ENCODE measurements at places on chromosomes 3 and 15.
A peak's percentile ranks its signal among the peaks of the same experiment; 100 is the strongest.

DNA sequence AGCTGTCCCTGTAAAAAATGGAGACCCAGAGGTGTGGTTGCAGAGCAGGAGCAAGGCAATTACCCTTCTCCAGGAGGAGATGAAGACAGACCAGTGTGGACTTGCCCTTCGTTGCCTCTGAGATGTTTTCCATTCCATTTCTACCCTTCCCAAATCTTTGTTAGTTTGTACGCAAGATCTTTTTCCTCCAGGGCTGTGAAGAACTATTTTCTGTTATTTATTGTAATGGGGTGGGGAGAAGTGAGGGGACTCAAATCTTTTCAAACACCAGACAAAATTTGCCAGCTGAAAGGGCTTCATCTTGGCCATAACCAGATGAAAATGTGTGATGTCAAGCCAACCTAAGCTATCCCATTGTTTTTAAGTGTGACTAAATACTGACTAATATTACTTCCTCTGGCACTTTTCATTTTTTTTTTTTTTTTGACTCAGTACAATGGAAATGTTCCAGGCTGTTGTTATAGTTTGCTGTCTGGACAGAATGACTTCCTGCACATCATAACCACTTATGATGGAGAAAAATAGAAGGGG, 271.3 kb upstream of the TPRG1 start:
- DNase-seq: no peak

GRCh38 chr3:171811913-171812335, 1.6 kb upstream of the PLD1 start:
- DNase-seq: no peak

- DNase-seq: no peak
These were observed 214.5 kb downstream of the SLC9A9 start for GRCh38 chr3:143633816-143634215.

- DNase-seq: no peak
These were observed 408.0 kb downstream of the MECOM start for GRCh38 chr3:169255511-169255910.

DNA sequence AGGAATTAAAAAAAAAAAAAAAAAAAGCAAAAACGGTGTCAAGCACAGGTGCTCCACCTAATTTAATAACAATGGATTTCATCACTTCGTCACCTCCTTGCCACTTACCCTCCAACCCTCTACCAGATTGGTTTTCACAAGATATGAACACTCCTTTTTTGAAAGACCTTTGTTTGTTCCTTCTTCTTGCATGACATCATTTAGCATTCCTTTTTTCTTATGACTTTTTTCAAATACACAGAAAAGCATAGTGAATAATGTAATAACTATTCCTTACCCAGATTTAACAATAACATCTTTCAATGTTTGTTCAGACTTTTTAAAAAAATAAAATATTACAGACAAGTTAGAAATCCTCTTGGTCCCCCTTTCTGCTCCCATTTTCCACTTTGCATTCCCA, 16.3 kb downstream of the COL6A6 start:
- DNase-seq: no peak

- DNase-seq: peak; percentile 46
These were observed 4.9 kb downstream of the ISL2 start for GRCh38 chr15:76341366-76342057.

- DNase-seq: no peak
These were observed 15.4 kb upstream of the ZNF774 start for GRCh38 chr15:90336705-90337141.

- no peak for DNase-seq
These were observed 18.7 kb upstream of the TJP1 start for GRCh38 chr15:29840926-29841325.

DNA sequence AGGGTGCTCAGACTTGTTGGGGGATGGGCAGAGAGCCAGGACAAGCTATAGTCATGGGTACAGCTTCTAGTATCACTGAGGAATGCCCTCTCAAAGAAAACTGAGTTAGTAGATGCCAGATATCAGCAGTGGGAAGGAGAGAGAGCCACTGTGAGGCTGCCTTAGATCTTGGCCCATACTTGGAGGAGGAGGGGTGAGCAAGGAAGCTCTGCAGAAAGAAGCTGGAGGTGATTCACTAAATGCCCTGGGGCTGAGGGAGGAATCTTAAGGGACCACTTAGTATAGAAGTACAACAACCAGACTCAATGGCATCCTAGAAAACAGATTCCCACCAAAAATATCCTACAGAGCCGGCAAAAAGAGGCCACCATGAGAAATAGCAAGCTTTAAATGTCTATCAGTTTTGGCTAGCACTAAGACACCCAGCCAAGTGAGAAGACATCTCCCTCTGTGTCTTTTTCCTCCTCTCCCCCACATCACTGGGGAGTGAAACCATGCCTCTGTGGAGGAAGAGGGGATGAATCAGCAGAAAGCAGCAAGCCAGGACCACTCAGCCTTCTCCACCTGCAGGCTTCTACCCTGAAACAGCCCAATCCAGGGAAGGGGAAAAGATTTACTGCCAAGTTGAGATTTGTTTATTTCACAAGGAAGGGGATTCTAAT, 282.5 kb upstream of the STT3B start:
- DNase-seq: no peak

DNA sequence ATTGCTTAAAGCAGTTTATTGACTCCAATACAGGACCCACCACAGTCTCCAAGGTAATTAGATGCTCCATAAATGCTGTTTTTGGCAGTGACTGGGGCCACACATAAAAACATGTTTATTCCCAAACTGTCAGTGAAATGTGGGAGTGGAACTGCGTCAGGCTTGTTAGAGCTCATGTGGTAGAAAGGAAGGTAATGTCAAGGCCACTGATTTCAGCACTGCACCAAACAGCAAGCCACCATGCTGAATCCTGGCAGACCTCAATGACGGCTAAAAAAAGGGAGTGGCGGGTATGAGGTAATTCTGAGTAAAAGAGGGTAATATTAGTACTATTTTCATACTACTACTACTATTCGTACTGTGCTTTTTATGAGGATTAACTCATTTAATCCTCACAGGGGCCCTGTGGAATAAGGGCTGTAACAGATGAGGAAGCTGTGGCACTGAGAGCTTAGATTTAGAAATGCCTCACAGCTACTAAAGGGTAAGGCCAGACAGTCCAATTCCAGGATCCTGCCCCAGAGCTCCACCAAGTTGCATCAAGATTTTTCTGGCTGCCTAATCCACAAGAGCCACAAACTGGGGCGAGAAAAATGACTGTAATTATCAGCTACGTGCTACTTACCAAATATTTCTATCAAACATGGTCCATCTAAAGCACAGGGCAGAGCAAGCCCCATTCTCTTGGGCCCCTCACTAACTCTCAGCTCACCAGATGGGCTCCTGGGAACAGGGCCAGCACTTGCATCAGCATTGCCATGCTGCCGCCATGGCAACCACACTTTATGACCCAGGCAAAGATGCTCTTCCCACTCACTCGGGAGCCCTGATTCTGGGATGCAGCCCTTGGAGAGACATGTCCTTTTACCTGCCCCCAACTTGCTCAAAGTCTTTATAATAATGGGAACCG, 83.6 kb upstream of the SPATA12 start:
- peak; percentile 91 for DNase-seq

DNA sequence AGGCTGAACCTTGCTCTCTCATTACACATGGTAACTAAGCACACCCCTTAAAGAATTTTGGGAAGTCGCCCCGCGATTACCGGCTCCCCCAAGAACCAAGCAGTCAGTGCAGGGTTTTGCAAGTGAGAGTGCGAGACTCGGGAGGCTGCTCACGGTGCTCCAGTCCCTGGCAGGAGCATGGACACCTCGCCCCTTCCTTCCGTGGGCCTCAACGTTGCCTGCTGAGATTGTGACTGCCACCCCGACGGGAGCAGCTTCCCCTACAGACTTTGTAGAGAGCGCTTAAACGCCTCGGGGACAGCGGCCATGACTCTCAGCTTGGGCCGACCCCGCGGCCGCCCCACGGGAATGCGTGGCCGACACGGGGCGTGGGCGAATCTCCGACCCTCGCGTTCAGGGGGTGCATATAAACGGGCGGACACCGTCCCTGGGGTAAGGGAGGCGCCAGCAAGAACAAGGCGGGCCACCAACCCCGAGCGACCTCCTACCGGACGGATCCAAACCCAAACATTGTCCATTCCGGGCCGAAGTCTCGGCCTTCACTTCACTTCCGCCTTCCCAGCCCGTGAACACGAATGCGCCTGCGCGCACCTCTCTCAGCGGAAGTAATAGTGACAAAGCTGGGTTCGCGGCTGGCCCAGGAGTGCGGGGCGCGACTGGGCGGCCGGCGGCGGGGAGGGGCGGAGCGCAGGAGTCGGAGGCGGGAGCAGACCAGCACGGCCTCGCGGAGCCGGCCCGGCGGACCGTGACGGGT, at the start of gene ATP2C1:
TSS of gene ATP2C1 (plus strand) at position 709 of the 754 bp plus-strand sequence. CDS start 686 bp downstream, outside the sequence.
- DNase-seq: peak; percentile 92

DNA sequence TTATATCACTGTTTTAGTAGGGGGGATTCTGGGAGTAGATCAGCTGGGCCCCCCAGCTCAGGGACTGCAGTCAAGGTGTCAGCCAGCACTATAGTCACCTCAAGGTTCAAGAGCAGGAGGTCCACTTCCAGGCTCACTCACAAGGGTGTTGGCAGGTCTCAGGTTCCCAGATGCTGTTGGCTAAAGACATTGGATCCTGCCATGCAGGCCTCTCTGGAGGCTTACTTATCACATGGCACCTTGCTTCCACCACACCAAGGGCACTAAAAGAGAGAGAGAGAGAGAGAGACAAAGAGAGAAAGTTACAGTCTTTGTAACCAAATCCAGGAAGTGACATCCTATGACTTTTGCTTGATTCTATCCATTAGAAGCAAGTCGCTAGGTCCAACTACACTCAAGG, 7.5 kb upstream of the PPP1R14D start:
- DNase-seq: no peak
